ENCODE measurements at places on chromosomes 12 and 14. TPM values are rescaled to one million over a fixed set of nuclear protein-coding genes. Genes with fewer than 3 reads are reported as not detected.

DNA sequence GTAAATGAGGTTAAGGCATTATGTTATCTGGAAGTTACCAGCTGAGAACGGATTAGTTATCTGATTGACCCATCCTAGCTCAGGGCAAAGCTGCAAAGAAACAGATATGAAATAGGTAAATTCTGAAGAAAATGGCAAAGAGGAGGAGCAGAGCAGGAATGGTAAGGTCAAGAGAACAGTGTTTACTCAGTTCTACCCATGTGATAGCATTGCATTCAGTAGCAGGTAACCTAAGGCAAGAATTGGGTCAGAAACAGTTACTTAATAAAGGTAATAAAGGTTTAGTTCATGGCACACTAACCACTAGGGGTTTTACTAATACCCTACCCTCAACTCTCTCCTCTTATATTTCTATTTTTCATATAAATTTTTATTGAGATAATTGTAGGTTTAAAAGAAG, 224.8 kb downstream of the ASCL1 start:
- no peak for DNase-seq

GRCh38 chr12:41701943-41702601, 442.6 kb downstream of the GXYLT1 start:
- no peak for DNase-seq

DNA sequence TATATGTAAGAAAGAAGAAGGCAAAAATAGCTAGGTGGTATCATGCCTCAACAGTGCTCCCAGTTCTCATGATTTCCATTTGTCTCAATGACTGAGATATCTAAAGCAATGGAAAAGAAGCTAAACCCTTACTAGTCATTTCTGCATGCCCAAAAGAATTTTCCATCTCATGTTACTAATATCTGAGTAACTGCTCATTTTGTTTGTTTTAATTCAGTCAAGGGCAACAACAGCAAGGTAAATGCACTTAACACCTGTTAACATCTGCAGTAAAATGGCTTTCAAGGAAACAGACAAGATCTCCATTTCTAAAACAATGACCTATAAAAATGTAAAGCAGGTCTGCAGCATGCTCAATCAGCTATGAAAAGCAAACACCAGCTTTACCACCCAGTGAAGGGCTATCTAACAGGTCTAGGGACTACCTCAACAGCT, 19.4 kb upstream of the SELPLG start:
- DNase-seq = no peak

GRCh38 chr12:91356405-91356804, 173.8 kb upstream of the DCN start:
- DNase-seq = no peak

DNA sequence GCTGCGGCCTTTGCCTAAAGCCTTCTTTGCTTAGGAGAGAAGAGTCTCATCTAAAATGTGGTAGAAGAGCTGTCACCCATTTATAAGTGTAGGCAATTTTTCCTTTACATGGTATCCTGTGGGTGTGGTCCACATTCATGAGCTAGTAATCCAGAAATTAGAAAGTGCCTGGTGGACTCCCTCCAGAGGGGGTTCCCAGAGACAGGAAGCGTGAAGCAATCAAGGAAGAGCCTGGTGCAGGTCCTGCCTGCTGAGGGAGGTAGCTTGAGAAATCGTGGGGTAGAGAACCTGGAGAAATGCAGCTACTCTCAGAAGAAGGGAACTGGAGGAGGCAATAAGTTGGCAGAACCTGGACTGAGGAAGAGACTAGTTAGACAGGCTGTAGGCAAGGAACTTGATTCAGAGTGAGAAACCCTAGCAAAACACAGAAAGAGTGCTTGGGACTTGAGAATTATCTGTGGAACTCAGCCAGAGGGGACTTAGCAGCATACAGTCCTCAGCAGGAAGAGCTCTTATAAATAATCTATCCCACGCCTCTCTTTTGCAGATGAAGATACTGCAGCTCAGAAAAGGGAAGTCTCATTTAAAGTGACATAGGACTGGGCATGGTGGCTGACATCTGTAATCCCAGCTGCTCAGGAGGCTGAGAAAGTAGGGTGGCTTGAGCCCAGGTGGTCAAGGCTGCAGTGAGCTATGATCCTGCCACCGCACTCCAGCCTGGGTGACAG, 182.4 kb upstream of the CCND2 start:
- no peak for DNase-seq

Gene CAMKK2
- 25.6 TPM for total RNA-seq

GRCh38 chr14:61950340-61950739, 188.1 kb downstream of the SNAPC1 start:
- DNase-seq = peak; percentile 48

DNA sequence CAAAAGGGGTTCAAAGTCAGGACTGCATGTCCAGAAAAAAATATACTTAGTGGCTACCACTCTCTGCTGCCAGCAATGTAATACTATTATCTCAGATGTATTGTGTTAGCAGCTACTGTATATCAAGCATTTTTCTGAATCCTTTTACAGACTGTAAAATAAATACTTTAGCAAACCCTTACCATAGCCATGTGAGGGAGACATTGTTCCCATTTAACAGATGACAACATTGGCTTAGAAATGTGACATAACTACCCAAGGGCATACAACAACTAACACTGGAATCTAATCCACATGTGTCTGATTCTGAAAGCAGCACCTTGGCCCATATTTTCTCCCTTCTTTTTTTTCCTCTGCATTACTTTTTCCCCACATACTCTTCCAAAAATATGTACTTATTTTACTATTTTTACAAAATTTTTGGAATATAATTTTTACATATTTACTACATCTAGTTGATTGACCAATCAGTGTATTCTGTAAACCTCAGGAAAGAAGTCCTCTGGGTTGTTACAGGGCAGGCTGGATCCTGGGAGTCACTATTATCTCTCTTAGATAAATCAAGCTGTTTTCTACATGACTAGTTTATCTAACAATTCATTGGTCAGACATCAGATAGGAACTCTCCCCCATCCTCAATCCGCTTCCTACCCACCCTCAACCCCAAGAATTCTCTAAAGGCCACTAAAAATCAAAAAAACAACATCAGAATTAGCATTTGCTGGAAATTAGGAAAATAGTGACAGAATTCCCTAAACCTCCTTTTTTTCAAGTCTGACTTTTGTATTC, 154.1 kb downstream of the BTG1 start:
- no peak for DNase-seq

Data from kidney epithelial cell (primary cell).